Cardiac atrium fibroblast (primary cell): ENCODE measurements at places on chromosomes 11 and 22. TPM values are rescaled to one million over a fixed set of nuclear protein-coding genes. Genes with fewer than 3 reads are reported as not detected.

OR52I1 gene
- total RNA-seq = not detected in 2 replicates

NLRP10 gene
- not detected in 2 replicates for total RNA-seq

LZTR1 gene
- total RNA-seq = 46.8 and 48.9 TPM in 2 replicates

C11orf16 gene
- total RNA-seq = not detected in 2 replicates
